ENCODE measurements at places on chromosomes 6 and 20.

DNA sequence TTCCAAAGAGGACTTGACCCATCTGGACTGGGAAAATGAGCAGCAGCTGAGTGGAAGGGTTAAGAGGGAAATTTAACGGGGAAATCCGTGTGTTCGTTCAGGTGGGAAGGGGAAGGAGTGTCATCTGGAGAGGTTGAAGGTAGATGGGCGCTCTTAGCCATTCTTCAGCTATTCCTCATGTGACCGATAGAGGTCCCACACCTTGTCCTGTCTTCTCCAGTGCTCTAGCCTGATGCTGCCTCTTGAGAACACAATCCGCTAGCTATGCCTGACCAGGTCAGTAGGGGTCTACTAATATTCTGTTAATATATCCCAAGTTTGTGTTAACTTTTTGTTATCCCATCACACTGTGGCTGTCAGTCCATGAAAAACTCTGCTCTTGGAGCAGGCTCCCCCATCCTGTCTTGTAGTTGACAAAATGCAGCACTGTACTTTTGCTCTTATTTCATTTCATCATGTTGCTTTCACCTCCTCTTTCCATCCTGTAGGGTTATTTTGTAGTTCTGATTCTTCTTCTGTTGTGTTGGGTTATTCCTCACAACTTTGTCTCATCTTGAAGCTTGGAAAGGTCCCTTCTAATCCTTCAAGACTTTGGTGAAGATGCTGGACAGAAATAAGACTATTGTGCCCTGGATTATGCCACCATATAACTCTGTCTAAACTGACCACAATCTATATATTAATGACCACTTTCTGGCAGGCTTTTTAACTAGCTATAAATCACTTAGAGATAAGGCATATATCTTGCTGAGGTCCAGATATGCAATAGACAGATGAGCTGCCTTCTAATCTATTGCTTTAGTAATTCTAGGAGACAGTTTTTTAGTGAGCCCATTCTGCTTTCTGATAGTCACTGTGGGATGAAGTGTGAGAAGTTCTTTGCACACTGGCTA is 123.4 kb upstream of the SUPT3H start:
- DNase-seq = no peak

DNA sequence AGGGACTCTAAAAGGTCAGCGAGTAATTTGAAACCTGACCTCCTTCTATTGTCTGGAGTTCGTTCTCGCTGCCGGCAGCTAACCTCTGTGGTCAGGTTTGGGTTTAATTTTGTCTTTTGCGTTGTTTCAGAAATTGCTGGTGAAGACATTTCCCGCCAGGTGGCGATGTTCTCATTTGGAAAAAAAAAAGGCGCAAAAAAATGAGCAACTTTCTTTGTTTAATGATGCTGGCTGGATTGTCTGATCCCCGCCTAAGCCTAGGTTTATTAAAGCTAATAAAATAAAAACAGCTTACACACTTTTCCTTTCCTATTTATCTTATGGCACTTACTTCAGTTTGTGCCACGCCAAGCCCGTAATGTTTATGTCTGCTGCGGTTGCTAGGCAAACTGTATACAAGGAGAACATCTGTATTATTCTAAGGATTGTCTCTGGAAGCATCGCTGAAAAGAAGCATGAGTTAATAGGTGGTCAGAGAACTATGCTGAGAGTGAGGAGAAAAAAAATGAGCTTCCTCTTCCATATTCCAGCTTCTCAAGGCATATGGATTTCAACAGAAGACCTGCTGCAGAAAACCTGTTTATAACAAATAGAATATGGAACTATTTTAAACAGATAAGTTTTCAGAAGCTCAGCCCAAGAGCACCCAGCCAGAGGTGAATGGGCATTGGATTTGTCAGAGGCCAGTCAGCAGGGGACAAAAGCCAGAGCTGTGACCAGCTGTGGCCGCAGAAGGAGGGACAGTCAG is 205.7 kb downstream of the DOK5 start:
- DNase-seq = no peak

DNA sequence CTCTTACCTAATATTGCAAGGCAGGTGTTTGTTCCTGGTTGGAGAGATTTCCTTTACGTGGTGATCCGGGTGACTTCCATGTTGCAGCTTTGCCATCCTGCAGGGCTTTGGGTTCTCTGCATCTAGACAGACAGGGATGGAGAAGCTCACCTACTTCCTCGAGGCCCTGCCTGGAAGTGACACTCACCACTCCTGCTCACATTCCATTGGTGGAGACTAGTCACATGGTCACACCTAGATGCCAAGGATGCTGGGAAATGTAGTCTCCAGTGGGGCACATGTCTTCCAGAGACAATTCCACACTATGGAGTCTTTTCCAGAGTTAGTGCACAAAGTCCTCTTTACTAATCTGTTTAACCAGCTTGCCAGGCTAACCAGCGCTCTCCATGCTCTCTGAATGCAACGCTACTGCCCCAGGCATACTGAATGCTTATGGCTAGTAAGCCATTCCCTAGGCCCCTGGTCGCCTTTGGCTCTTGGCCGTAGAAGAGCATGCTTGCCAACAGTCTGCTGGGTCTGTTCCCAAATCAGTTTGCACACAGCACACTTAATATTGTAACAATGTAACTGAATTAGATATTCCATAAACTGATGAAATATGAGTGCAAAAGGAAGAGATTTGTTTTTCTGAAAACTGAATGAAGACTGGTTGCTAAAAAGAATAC is 6.7 kb upstream of the KCNK15 start:
- DNase-seq = no peak

DNA sequence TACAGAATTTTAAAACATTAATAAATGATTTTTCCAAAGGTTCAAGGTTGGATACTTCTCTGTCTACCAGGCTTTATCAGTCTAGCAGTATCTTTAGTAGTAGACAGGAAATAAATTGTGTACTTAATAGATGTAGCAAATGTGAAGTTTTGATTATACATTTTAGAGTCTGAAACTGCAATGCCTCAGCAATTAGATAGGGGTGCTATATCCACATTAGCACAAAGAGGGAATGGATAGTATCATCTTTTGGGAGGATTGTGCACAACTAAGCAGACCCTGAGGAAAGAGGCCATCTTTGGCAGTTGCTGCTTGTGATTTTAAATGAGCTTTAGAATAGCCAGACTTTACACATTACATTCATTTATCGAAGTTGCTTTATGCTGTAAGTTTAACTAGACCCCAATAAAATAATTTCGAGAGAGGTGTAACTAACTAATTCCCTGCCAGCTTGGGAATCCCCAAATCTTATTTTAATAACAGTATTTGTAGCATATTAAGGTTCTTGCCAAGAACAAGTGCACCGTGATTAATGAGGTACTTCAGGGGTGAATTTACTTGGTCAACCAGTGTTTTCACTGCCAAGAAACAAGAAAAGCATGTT is 2.8 kb downstream of the KCNQ5 start:
- DNase-seq = no peak

- DNase-seq = no peak
Measured at GRCh38 chr6:157193443-157193996, 129.8 kb downstream of the TMEM242 start.

DNA sequence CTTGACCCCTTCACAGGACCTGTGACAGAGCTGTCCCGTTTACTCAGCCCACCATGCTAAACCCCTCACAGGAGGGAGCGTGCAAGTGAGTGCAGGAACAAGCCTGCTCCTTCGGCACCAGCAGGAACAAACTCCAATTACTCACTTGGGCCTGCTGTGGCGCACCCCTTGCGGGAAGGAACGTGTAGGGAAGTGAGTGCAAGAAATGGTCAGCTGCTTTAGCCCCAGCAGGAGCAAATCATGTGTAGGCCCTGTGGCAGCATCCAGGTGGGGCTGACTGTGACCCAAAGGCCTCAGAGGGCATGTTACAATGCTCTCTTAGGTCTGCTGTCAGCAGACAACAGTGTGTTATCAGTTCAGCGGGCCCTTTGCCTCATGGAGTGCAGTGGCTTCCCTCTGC is 574.4 kb downstream of the PRKN start:
- no peak for DNase-seq

GRCh38 chr20:4810426-4811019 is 88.8 kb downstream of the PRND start:
- no peak for DNase-seq

DNA sequence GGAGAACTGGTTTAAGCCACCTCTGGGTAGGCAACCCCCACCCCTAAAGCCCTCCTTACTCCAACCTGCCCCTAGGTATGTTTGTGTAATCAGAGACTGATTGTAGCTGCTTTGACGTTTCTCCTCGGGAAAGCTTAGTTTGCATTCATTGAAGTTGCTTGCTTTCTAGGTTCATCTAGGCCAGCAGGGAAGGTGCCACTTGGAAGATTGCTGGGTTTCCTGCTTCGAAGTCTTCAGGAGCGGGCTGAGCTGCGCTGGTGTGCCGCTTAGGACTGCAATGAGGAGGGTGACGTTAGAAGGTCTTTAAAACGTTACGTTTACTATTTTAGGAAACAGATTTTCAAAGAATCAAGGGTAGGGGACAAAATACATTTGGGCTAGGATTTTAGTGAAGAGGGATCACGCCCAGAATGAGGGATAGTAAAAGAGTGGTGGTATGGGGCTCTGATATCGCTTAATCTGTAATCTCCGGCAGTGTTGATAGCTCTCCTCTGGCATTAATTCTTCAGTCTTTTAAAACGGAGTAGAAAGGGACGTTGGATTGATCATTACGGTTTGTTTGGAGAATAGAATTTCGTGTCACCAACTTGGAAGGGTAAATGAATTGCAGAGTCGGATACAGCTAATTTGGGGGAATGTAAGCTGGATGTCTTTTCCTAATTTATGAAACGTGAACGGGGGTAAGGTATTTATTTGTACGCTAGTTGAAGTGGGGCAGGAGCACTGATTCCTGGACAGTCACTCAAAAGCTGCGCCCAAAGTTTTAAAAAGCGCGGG is 92.6 kb upstream of the PRDM1 start:
- DNase-seq = no peak

DNA sequence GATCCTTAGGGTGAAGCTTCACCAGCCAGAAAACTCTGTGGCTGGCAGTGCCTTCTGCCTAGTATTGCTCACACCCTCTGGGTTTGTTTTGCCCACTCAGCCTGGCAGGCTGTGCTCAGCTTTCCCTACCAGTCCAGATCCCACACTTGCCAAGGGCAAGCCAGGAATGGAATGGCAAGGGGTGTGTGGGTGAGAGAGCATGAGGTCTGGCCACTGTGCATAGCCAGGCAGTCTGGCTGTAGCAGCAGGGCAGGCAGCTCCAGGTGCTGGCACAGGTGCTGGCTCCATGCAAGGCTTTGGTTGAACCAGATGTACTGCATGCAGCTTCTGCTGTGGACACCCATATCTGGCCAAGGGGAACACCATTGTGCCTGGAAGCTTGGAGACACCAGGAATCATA is 1720.3 kb downstream of the HACE1 start:
- DNase-seq = no peak

- DNase-seq = no peak
Measured at GRCh38 chr20:56362833-56363413, 4.1 kb downstream of the FAM210B start.

- DNase-seq = no peak
Measured at GRCh38 chr20:53937339-53937741, 133.1 kb downstream of the BCAS1 start.

- DNase-seq = no peak
Measured at GRCh38 chr6:146884728-146885127, 286.0 kb downstream of the ADGB start.

Measured in stimulated activated CD4-positive, alpha-beta T cell treated with anti-CD3 and anti-CD28 coated beads, Interleukin-4, amount 100 ng/mL, for 48 hours (primary cell).